ENCODE measurements at places on chromosomes 3 and 15.

DNA sequence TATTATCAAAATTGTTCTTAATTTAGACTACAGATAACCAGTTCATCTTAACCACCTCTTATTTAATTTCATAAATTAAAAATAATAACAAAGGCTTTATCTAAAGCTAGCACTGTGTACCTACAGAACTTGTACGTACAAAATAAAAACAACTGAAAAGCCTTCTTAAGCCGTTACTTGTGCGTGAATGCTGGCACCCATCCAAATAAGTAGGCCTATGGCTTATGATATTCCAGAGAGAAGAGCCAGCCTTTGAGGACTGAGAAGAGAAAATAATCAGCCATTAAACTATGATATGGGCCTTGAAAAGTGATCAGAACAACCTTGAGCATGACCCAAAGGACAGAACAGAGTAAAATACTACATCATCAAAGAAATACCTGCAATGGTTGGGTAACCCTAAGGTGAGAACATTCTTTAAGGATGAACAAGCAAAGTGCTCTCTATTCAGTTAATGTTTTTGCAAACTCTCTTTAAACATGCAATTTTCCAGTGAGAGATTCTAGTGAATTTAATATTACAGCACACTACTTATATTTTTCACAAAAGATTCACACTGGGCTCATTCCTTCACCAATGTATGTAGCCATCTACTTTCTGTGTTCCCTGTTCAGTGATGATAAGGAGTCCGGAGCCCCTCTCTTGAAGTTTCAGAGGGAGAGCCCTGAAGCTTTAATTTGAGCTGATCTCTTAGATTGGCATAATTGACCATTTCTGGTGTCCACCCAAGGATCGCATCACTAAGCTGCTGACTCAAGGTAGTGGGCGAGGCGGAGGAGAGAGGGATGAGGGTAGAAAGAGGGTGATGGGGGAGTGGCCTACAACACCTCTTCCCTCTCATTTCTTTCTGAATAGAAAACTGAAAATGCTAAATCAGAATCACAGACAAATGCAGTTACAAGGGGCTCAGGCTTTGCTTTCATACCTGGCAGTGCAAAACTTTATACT is 7.7 kb upstream of the ACTC1 start:
- no peak for DNase-seq

DNA sequence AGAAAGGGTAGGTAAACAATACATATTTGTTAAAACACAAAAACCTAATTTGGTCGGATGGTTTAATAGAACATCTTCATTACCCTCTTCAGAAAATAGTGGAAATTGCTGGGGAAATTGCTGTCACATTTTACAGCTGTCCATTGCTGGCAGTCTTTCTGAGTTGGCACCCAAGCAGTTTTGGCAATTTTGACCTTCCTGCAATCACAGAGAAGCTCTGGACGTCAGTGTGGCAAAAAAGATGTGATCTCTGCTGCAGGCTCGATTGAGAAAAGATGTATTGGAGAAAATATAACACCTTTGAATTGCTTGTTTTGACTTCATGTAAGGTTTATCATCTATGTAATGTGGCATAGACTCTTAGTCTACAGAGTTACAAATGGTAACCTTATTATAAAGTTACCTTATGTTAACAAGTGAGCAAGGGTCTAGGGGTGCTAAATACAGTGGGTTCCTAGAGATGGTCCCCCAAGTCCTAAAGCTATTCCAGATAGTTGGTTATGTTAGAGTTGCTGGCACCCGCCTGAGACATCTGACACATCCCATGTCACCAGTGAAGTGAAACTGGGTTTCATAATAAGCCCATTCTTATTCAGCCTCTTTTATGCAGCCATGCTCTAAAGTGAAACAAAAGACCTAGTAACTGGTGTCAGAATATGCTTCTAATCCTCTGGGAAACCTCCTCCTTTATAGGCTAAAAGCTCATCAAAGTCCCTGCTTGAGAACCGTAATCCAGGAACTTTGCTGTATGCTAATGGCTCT is 14.0 kb downstream of the UBE2E1 start:
- DNase-seq = no peak

DNA sequence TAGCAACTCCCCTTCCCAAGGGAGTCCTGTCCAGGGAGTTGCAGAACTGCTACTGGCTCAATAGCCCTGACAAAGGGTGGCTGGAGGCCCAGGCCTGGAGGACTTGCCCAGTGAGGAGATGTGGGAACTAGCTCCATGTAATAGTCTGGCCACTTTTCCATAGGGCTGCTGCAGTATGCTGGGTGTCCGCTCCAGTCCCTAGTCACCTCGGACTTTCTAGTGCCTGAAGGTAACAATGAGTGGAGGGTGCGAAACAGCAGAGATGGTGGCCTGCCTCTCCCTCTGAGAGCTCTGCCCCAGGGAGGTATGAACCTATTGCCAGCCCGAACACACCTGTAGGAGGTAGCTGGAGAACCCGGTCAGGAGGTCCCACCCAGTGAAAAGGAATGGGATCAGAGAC is 42.0 kb upstream of the GCSAM start:
- DNase-seq = no peak

GRCh38 chr3:150411976-150412375 is 3.9 kb downstream of the TSC22D2 start:
- DNase-seq = no peak

DNA sequence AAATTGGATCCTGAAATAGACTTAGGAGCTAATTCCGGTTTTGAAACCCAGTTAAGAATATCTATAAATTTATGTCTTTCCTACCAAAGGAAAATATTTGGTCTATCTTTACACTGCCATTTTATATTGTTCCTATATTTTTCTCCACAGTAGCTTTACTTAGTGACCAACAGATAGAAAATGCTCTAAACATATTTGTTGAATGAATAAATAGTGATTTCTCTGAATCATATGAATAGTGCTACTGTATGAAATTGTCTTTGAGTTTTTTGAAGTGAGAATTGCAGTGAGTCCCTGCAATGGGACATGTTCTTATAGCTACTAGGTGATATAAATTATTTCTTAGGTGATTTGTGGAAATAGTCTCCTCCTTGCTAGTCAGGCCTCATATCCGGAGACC is 18.5 kb upstream of the EID1 start:
- no peak for DNase-seq

DNA sequence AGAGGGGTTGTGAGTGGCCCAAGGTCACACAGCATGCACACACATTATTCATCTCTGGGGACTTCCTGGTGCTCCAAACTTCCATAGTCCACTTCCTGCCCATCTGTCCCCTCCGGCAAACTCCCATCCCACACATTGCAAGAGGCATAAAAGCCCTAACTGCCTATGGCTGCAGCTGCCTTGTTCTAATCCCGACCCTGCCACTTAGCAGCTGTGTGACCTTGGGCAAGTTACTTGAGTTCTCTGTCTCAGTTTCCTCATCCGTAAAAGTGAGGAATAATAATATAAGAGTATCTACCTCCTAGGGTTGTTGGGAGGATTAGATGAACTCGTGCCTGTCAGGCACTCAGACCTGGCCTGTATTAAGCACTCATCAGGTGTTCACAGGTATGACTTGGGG is 84.2 kb downstream of the SMAD6 start:
- no peak for DNase-seq

GRCh38 chr3:149567381-149567780 is 90.4 kb downstream of the WWTR1 start:
- no peak for DNase-seq

DNA sequence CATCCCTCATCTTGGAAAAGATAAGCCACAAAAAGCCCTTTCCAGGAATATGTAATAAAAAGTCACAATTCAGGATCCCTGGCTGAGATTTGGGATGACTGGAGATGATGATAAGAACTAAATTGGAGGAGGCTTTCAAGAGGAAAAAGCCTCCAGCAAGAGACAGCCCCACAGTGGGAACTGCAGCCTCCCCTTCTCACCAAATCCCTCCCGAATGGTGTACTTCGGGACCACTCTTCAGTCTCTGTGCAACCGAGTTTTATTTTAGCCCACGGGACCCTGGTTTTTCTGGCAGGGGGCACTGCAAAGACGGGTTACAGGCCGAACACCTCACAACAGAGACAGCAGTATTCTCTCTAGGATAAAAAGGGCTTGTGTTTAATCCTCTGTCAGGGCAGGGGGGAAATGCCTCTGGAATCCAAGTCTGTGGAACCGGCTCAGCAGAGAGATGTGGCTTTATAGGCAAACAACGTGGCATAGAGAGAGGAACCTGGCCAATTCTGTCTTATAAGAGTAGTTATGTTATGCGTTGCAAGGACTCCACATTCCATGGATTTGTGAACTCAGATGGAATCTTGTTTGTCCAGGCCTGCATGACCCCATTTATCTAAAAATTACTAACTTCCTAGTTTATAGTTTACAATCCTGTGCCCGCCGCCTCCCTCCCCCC is 1.2 kb upstream of the LMCD1 start:
- DNase-seq = peak; percentile 30

DNA sequence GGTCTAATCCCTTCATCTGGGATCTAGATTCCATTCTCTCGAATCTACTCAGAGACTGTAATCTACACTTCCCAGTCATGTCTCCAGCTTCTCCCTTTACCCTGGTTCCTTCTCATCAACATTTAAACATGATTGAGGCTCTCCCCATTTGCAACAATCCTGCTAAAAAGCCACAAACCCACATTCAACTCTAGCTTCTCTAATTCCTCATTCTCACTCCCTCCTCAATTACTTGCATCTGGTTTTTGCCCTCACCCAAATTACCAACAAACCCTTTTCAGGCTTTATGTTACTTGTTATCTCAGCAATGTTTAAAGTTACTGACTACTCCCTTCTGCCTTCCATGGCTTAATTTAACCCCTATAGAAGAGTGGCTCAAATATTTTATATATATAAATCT is 11.5 kb downstream of the ETFA start:
- no peak for DNase-seq

- no peak for DNase-seq
Measured at GRCh38 chr3:175179055-175179454, 319.9 kb downstream of the NAALADL2 start.

GRCh38 chr3:149934524-149934923 is 36.2 kb downstream of the PFN2 start:
- DNase-seq = no peak

DNA sequence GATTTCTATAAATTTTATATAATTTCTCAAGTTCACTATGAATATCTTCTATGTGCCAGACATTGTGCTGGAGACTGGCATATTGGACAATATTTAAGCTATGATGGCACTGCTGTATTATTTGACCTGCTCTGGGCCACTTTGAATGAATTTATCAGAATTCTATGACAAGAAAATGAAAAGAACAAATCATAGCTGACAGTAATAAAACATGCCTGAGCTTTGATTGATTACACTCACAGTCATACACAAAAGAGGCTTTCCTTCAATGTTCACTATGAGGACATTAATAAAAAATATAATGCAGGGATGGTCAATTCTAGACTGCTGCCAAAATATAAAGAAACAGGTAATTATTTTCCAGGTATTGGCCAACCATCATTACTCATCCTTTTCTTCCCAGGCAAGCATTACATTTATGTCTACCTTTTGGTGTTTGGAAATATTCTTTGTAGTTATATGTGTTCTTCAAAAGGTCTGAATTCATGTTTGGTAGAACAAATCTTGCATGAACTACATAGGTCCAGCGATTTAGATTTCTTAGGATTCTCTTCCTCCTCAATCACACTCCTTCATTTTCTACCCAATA is 81.0 kb upstream of the ALCAM start:
- DNase-seq = no peak

- DNase-seq = no peak
Measured at GRCh38 chr3:14899993-14900618, 47.3 kb upstream of the NR2C2 start.

DNA sequence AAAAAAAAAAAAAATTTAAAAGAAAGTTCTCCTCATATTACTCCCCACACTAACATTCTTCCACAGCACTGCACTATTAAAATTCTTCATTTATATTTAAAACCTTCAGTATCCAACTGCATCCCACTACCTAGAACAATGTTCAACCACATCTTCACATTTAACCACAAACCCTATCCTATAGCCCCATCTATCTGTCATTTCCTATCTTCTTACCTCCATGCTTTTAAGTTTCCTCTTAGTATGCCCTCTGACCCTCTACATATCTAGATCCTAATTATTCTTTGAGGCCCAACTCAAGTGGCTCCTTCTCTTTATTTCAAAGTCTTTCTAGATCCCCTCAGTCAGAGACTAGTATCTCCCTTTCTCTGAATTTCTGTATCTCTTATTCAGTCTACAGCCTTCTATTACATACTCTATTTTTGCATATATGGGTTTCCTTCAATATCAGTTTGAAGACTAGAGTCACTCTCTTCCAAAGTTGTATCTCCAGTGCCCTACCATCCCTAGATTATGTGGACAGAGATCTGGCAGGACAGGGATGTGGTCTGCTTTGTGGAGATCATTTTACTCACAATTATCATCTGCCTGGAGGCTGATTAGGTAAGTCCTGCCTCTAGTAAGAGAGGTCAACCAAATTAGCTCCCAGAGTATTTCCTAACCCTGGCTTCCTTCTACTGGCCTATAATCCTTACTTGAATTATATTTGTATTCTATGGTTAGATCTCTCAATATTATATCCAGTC is 1.4 kb downstream of the CIAO2A start:
- DNase-seq = no peak

GRCh38 chr15:37794947-37795346 is 139.5 kb upstream of the TMCO5A start:
- DNase-seq = no peak

Data from NCI-H526 treated with DMSO at 0.1 percent for 48 hours (cell line).